Muscle of leg (tissue), 16 donors: ENCODE measurements at places on chromosomes 6 and 20. TPM values are rescaled to one million over a fixed set of nuclear protein-coding genes. Genes with fewer than 3 reads are reported as not detected.

The TPX2 gene
- polyA plus RNA-seq, result 21.4 TPM

DNA sequence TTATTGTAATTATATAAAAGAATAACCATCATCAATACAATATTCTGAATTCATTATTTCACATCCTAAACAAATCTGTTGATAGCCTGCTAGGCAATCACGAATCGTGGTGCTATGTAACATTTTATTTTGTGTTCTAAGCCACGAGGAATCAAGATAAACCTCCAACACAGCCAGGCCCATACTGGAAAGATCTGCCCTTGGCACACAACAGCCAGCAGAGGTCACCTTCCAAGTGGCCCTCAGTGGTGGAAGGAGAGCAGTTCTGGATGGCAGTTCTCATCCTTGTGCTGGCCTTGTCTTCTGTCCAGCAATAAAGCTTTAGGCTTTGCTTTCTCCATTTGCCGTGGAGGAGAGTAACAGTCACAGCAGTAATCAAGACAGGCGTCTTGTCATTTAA lies 13.2 kb downstream of the ZNF831 start:
- DNase-seq, result no peak

DNA sequence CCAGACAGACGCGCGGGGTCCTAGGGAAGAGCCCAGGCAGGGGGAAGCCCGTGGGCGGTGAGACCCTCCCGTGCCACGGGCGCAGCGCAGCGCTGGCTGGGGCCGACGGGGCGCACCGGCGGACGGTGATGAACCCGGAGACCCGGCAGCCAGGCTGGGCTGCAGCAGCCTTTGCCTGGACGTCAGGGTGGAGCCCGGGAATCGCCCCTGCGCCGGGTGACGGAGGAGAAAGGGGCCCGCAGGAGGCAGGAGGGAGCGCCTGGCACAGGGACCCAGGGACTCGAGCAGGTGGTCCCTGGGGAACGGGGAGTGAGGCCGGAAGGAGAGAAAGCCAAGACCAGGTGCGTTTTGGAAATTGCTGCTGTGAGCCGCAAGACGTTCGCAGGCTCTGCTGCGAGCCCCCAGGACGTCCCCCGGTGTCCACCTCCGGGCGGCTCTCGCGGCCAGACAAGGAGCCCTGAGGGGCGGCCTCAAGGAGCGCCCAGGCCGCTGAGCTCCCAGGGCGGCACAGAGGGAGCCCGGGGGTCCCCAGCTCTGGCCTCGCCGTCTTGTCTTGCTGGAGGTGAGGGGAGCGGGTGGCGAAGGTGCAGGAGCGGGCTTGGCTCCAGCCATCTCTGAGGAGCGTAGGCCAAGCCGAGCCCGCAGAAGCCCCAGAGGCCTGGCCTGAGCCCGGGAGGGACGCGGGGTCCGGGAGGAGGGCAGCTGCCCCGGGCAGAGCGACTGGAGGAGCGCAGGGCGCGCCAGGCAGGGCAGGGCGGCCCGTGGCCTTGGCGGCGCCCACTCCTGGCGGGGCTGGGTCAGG lies 191.2 kb upstream of the PDE10A start:
- DNase-seq, result no peak

GRCh38 chr6:17871189-17871519 lies 116.3 kb downstream of the KIF13A start:
- no peak for DNase-seq

The WFDC2 gene
- 1.5 TPM for polyA plus RNA-seq

DNA sequence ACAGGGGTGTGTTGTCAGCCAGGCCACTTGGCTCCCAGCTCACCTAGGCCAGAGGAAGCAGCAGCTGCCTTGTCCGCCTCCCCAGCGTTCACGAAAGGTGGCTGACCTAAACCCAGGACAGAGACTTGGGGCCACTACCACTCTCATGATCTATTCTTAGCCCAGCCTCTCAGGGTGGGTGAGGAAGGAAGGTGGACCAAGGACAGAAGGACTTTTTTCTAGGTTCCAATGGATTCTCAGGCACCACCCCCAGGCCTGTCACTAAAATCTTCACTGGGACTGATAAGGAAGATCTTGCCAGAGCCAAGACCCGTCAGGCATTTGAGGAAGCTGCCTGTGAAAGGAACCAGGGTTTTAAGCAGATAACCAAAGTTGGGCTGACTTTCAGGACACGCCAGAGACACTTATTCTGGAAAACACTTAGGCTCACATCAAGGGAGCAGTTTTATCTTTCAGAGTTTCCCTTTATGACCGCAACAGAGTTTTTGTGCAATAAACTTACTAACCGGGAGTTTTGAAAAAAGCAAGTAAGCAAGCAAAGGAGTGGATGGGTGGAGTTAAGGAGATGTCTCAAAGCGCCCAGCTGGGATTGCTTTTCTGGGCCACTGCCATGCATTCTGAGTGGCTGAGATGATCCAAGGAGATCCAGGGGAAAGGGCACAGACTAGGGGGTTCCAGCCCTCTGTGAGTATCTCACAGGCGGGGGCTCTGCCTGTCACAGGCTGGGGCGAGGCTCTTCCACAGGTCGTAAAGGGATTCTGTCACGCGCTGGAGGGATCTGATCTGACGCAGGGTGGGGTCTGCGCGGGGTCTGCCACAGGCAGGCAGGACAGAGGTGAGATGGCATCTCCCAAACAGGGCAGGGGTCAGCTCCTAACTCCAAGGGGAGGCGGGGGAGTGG lies 989 bp downstream of the FITM2 start:
- peak; percentile 48 for DNase-seq
